ENCODE measurements at places on chromosomes 6 and 20.
A peak's percentile ranks its signal among the peaks of the same experiment; 100 is the strongest.

- no peak for DNase-seq
Observed at GRCh38 chr6:42745083-42745639, 742 bp downstream of the TBCC start.

GRCh38 chr6:135319819-135320218 is 138.7 kb downstream of the MYB start:
- DNase-seq, result no peak

- DNase-seq, result peak; percentile 12
Observed at GRCh38 chr20:8523684-8524083, 391.6 kb downstream of the PLCB1 start.

GRCh38 chr6:136249811-136250685 is at the start of gene MTFR2:
Gene MTFR2 (minus strand): TSS chr6:136250311. CDS start chr6:136249099, 1,212 bp downstream.
- peak; percentile 99 for DNase-seq

DNA sequence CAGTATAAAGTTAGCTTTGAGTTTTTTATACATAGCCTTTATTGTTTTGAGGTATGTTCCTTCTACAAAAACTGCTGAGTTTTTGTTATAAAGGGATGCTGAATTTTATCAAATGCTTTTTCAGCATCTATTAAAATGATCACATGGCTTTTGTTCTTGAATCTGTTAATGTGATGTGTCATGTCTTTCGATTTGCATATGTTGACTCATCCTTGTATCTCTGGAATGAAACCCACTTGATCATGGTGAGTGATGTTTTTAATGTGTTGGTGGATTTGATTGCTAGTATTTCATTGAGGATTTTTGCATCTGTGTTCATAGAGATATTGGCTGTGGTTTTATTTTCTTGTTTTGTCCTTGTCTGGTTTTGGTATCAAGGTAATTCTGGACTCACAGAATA is 24.7 kb upstream of the BLCAP start:
- DNase-seq, result peak; percentile 51

DNA sequence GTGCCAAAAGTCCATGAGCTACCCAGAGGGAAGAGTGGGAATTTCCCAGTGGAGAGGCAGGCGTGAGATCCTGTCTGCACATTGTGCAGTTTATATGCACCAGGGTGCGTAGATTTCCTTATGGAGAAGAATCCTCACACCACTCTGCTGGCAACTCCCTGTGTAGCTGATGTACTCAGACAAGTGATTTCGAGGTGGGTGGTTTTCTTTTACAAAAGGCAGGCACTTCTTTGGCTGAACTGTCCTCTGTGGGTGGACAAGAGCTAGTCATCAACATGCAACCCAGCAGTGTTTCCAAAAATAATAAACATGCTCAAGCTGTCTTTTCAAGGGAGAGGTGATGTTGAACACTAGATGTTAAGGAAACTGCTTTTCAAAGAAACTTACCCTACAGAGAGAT is 121.7 kb upstream of the NXT1 start:
- DNase-seq, result peak; percentile 43

GRCh38 chr20:51345601-51346101 is 196.9 kb downstream of the NFATC2 start:
- peak; percentile 66 for DNase-seq

- DNase-seq, result no peak
Observed at GRCh38 chr6:13349811-13350506, 21.6 kb upstream of the TBC1D7 start.

GRCh38 chr6:143594647-143595046 is 83.1 kb upstream of the PHACTR2 start:
- DNase-seq, result peak; percentile 17

GRCh38 chr20:47300071-47300470 is 56.4 kb downstream of the ZMYND8 start:
- peak; percentile 63 for DNase-seq

GRCh38 chr6:116381000-116381399 is 10.3 kb downstream of the DSE start:
- DNase-seq, result no peak

DNA sequence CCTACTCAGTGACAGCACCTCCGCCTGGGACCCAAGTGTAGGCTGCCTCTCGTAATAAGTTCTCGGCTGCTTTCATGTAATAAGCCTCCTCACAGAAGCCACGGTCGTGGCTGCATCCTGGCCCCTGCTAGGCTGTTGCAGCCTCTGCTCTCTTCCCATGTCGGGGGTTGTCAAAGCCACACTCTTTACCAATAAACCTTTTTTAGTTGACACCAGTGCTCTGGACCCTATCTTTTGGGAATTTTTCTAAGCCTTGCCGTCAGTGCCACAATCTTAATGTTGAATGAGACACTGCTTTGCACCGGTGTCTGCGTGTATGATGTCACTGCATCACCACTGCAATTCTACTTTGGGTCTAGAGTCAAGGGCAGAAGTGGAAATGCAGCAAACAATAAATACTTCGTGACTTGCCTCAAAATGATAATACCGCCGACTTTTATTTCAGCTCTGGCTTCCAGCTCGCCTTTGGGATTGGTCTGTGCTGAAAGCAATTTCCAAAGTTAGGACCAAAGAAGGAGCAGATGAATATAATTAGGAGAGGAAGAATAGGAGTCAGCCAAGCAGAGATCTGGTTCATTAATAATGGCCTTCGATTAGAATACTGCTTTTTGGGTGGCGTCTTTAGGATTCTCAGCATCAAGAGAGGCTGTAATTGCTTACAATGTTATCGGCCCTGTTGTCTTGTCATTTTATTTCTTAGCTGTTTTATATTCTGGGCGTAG is 57.6 kb upstream of the CCN6 start:
- DNase-seq, result no peak

DNA sequence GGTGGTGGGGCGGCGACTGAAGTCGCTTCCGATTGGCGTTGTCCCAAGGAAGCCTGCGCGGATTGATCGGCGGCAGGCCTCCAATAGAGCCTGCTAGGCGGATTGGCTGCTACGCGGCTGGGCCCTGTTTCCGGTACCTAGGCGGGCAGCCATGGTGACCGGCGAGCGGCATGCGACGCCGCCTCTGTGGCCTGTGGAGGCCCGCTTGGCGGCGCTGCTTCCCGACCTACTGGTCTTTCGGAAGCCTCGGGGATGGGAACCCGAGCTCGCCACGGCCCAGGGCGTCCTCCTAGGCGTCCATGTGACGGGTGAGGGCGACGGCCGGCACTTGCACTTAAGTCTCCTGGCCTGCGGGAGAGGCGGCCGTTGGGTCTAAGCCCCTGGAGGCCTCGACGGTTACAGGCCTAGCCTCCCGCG is 28.1 kb downstream of the NFYA start:
- DNase-seq, result no peak

DNA sequence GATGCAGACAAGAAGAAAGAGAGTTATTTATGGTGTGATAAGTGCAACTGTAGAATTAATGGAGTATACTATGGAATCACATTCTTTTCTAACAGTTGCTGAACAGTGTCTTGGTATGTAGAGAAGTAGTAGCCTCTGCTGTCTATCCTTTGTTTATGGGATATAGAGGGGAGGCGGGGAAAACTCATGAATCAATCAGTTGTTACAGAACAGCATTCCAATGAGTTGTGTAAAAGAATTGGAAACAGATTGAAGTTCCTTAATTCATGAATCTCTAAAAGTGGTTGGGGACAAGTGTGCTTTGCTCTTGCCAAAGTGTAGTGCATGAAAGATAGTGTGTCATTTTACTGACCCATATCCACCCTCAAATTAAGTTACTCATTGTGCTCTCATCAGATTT is 77.7 kb downstream of the FLRT3 start:
- peak; percentile 75 for DNase-seq

GRCh38 chr6:131654326-131654725 is 17.2 kb downstream of the ENPP3 start:
- no peak for DNase-seq

DNA sequence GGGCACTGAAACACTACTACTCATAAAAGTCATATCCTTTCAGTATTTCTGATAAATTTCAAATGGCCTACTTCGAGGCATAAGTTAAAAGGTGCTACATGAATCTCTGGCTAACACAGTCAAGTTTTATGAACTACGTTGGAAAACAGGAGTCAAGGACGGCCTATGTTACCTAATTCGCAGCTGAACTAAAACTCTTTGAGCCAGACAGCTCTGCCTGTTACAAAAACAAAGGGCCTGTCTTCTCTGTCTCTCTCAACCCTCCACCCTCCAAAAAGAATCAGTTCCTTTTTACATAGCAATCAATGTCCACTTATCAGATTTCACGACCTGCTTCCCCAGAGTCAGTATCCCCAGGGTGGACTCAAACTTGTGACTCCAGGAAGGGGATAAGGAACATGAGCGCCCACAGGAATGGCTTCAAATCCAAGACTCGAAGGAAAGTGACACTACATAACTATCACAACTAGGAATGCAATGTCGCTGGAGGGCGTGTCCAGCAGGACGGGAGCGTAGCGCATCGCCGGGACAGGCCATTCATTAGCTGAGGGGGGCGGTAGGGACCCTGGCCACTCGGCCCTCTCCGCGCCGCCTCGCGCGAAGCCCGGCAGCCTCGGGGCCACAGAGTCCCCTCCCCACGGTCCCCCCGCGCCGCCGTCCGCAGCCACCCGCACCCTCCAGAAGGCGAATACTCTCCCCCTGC is 591 bp downstream of the IBTK start:
- DNase-seq, result peak; percentile 70

DNA sequence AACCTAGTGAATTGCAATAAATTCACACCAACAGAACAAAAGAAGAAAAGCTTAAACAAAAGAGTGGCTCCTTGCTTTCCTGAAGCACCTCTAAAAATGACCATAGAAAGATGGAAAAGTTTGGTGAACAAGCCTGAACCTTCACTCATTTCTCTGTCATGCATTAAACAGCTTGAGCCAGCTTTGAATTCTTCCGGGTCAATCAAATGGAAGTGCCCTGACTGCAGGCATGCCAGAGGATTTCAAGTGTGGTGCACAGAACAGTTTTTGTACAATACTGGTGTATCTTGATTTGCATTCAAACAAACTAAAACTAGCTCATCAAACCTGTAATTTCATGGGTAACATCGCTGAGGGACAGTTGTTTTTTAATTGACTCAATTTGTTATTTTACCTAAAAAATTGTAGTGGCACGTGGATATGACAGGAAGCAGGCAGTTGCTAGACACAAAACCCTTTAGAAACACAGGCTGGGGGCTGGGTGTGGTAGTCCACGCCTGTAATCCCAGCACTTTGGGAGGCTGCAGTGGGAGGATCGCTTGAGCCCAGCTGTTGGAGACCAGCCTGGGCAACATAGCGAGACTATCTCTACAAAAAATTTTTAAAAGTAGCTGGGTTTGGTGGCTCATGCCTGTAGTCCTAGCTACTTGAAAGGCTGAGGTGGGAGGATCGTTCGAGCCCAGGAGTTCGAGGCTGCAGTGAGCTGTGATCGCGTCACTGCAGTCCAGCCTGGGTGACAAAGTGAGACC is 9.1 kb downstream of the CASS4 start:
- DNase-seq, result no peak

DNA sequence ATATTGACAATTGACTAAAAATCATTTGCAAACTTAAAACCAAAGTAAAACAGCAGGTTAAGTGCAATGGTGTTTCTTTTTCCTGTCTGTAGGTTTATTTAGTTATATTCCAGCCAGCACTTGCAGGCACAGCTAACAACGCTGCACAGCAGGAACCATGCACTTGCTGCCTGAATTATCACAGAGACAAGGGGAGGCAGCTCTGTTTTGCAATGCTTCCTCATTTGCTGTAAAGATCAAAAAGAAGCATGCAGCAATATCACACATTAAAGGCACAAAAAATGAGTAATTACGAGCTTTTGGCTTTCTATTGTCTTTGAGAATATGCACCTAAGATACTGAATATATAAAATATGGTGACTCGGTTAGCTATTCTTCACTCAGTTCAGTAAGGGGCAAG is 241.9 kb downstream of the EPHA7 start:
- no peak for DNase-seq

DNA sequence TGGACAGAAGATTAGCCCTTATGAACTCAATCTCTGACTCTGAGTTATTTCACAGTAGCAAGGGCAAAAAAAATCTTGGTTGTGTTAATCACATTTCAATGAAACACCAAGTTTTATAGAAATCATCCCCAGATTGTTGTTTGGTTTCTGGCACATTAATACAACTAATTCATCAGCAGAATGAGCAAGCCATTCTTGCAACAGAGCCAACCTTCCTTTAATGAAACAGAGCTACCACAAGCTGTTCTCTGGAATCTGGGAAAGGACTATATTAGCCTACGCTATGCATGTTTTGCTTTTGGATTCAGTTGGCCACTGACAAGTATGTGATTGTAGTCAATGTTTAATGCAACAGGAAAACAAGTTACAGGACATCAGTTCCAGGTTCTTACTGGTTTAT is 13.8 kb upstream of the POPDC3 start:
- peak; percentile 86 for DNase-seq

GRCh38 chr20:13856354-13856753 is 71.5 kb downstream of the NDUFAF5 start:
- DNase-seq, result no peak

- DNase-seq, result peak; percentile 30
Observed at GRCh38 chr6:127520066-127520465, 931 bp upstream of the MTCL3 start.

- DNase-seq, result no peak
Observed at GRCh38 chr6:110688661-110689268, 126.5 kb downstream of the CDK19 start.

GRCh38 chr20:58669287-58670006 is 18.4 kb downstream of the STX16 start:
- no peak for DNase-seq

DNA sequence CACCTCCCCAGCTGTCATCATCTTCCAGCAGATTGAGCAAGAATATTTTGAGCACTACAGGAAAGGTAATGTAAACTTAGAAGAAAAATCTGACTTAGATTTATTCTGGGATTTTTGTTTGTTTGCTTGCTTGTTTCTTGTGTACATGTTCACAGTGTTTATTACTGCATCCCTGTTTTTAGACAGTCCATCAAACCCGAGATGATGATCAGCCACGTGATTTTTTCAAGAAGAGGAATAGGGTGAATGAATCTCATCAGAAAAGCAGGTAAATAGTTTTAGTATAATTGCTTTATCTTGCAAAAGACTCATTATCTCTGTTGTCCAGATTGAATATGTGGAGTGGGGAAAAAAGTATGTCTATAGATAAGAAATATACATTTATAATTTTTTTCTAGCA is 2.1 kb downstream of the FAM217B start:
- no peak for DNase-seq

GRCh38 chr6:23642849-23643248 is 483.2 kb upstream of the NRSN1 start:
- no peak for DNase-seq

DNA sequence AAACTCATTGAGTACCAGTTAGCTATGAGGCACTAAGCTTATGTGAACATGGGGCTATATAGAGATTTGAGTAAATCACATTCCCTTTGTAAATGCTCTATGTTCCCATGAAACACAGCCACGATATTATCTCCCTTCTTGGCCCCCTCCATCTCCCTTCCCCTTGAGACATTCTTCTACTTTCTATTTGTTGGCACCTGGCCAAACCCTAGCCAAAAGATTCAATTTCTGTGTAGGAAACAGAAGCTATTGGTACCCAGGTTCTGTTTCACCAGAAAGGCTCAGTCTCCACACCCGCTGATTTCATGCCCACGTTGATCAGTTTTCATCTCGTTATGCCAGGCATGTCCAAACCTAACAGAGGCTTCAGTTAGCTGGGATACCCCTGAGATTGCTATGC is 145.5 kb upstream of the LAMP5 start:
- DNase-seq, result no peak
